ENCODE measurements at places on chromosomes 12 and 14.
A peak's percentile ranks its signal among the peaks of the same experiment; 100 is the strongest.

DNA sequence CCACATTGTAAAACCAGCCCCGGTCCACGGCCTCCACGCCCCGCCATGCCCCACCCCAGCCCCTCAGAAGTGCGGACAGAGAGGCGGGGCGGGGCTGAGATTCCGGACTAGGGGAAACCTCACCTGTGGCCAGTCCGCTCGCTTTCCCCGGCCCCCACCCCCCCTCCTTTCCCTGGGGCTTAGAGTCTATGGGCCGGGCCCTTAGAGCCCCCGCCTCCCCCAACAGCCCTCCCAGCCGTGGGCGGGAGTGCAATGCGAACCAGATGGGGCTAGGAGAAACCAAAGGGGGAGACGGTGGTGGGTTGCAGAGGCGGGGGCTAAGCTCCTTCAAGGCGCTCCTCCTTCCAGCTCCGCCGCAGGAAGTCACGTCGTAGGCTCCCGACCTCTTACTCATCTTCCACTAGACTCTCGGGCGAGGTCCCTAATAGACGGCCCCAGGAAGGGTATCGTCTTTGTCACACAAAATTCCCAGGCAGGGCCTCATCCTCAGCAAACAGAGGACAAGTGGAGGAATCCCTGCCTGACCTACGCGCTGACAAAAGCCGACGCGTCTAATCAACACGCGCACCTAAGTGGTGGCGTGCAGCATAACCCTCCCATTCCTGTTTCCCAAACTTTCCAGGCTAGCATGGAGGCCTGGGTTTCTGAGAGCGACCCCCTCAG is 1.1 kb upstream of the NAB2 start:
- DNase-seq: peak; percentile 88

- no peak for DNase-seq
Observed at GRCh38 chr12:91328451-91328850, 145.8 kb upstream of the DCN start.

DNA sequence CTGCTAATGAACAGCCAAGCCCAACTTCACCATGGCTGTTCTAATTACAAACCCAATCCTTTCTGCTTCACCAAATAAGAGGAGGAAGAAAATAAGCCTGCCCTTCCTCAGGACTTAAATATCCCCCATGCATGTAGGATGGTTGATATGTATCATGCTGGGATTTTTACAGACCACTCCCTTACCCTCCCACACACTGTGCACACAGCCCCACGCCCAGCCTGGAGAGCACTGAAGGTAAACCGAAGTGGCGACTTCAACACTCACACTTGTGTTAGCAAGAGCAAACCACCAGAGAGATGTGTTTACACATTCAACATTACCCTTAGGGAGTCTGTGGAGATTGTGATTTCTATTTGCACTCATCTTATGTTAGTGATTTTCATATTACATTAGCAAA is 241.2 kb downstream of the EGLN3 start:
- no peak for DNase-seq

DNA sequence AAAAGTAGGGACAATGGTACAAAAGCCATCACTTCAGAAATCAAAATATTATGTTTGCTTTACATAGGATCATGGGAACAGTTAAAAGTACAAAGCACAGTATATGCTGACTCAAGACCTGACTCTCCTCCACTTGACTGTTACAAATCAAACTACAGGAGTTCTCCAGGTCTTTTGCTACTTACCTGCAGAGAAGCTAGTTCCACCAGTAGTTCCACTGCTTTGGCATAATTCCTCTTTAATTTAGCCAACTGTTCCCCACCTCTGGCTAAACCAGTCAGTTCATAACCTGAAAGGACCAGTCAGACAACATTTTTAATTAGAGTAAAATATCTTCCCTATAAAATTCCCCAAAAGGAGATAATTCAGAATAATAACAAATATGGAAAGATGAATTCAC is 14.0 kb downstream of the ATP6V1D start:
- DNase-seq: no peak

- no peak for DNase-seq
Observed at GRCh38 chr12:4118017-4118510, 155.5 kb upstream of the CCND2 start.

DNA sequence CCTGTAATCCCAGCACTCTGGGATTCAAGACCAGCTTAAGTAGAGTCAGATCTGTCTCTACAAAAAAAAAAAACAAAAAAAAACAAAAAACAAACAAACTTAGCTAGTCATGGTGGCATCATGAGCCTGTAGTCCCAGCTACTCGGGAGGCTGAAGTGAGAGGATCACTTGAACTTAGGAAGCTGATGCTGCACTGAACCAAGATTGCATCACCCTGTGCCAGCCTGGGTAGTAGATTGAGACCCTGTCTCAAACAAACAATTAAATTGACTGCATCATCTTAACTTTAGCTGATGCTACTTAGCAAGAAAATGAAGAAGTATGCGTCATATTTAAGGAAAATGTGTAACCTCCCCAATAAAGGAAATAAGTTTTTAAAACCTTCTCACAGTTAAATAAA is 136.6 kb upstream of the ATXN7L3B start:
- no peak for DNase-seq

- DNase-seq: no peak
Observed at GRCh38 chr14:29227631-29228030, 461.0 kb downstream of the FOXG1 start.

GRCh38 chr12:30997685-30998440 is 71.3 kb downstream of the TSPAN11 start:
- no peak for DNase-seq

DNA sequence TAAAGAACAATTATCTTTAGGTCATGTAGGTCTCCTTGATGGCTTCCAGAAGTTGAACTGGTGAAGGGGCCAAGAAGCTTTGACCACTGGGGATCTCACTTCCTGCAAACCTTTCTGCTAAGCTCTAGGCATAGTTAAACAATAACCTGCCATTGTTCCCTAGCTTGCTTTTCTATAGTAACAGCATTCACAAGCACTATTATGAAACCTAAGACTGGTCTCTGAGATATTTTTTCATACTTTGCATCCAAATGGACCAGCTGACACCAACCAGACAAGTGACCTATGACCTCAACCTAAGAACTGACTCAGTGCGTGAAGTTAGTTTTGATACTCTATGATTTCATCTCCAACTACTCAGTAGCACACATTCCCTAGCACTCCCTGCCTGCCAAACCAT is 129.1 kb downstream of the PTPRB start:
- DNase-seq: no peak

- DNase-seq: no peak
Observed at GRCh38 chr14:64289571-64289970, 4.6 kb downstream of the ESR2 start.

DNA sequence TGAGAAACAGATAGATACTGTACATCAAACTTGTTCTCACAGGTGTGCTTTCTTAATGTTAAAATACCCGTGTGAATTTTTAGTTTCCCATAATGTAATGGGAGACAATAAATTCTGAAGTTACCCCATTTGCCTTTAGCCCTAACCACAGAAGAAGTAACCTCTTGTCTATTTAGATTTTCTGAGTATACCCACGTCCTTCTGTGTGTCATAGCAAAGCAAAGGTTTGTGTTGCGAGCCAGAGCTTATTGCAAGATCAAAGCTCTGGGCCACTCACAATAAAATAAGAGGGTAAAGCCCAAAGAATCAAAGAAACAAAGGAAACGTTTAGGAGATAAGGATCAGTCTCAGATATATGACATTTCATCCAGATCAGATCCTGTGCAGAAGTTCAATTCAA is 73.9 kb downstream of the BMP4 start:
- DNase-seq: no peak

Data from activated T-cell treated with anti-CD3 and anti-CD28 coated beads, Interleukin-2, amount 50 U/mL, for 4 hours (primary cell).